Cardiac septum (tissue), 1 donor: ENCODE measurements at places on chromosomes 2 and 18. TPM values are rescaled to one million over a fixed set of nuclear protein-coding genes. Genes with fewer than 3 reads are reported as not detected.

Gene MC4R
- total RNA-seq, result not detected

Gene TTL
- 54.1 TPM for total RNA-seq

Gene IL1F10
- not detected for total RNA-seq

- no peak for DNase-seq
Measured at GRCh38 chr2:42314892-42315468, 46.0 kb downstream of the COX7A2L start.

- no peak for DNase-seq
Measured at GRCh38 chr2:65395621-65396347, 36.6 kb downstream of the SPRED2 start.
